ENCODE measurements at places on chromosomes 2 and 18.
A peak's percentile ranks its signal among the peaks of the same experiment; 100 is the strongest.

DNA sequence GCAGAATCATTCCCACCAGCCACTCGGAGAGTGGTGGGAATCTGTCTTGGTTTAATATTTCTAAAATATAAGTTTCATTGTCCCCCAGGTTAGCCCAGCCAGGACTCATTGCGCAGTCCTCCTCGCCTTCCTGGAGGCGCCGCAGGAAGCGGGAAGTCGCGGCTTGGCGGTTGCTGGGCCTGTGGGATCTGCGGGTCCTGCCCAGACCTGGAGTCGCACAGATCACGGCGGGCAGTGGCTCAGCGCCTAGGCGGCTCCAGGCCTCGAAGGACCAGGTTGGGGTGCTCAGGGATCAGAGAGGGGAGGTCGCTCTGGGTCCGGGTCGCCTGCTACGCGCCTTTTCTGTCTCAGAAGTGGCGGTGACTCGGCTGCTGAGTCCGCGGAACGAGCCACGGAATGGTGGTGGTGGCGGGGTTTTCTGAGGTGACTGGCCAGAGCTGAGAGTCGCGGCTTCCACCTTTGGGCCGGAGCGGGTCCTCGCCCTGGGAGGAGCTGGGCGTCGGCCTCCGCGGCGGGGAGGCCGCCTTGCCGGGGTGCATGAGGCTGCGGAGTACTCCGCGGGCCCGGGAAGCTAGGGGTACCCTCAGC is 2.6 kb downstream of the HOXD3 start:
- DNase-seq, result no peak

- DNase-seq, result no peak
Observed at GRCh38 chr2:127362971-127363370, 24.8 kb downstream of the MAP3K2 start.

DNA sequence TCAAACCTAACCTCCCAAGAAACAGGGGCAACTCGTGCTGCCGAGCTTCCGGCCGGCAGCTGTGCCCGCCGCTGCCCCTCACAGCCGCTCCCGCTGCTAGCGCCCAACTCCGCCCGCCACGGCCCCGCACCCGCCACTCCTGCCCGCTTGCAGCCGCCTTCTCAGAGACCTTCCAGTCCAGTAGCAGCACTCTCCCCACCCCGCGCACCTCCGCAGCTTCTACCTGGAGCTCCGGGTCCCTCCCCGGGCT is 722 bp upstream of the C2orf15 start:
- DNase-seq, result no peak

DNA sequence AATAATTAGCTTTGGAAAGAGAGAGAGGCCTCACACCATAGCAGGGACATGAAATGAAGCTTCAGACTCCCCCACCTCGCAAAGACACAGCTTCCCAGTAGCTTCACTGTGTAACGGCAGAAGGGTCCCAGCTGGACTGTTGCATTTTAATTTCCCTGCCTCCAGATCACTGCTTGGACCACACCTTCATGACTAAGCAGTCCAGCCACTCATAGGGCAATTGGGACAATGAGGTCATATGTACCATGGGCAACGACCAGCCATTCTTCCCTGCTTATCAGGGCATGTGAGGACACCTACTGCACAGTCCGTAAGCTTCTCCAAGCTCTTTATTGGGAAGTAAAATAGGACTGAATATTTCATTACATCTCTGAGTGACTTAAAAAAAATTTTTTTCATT is 183.0 kb downstream of the MREG start:
- no peak for DNase-seq

GRCh38 chr2:181566334-181567032 is 90.4 kb downstream of the CERKL start:
- DNase-seq, result no peak

GRCh38 chr2:11813951-11814350 is 67.5 kb downstream of the LPIN1 start:
- no peak for DNase-seq

- DNase-seq, result no peak
Observed at GRCh38 chr2:25881764-25882163, 3.5 kb upstream of the ASXL2 start.

DNA sequence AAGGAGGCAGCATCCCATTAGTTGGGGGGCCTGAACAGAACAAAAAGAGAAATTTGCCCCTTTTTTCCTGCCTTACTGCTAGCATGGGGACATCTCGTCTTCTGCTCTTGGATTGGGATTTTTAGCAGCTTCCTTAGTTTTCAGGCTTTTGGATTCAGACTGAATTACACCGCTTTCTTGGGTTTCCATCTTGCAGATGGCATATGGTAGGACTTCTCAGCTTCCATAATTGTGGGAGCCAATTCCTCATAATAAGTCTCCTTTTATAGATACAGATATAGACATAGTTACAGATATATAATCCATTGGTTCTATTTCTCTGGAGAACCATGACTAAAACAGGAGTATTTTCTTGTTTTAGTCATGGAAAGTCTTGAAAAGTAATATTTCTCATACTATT is 5.2 kb upstream of the RAPGEF4 start:
- no peak for DNase-seq

- no peak for DNase-seq
Observed at GRCh38 chr2:126824663-126825062, 74.0 kb upstream of the TEX51 start.

GRCh38 chr2:178191511-178191910 is 2.8 kb upstream of the OSBPL6 start:
- DNase-seq, result no peak

- no peak for DNase-seq
Observed at GRCh38 chr2:165056564-165056963, 101.2 kb upstream of the SLC38A11 start.

DNA sequence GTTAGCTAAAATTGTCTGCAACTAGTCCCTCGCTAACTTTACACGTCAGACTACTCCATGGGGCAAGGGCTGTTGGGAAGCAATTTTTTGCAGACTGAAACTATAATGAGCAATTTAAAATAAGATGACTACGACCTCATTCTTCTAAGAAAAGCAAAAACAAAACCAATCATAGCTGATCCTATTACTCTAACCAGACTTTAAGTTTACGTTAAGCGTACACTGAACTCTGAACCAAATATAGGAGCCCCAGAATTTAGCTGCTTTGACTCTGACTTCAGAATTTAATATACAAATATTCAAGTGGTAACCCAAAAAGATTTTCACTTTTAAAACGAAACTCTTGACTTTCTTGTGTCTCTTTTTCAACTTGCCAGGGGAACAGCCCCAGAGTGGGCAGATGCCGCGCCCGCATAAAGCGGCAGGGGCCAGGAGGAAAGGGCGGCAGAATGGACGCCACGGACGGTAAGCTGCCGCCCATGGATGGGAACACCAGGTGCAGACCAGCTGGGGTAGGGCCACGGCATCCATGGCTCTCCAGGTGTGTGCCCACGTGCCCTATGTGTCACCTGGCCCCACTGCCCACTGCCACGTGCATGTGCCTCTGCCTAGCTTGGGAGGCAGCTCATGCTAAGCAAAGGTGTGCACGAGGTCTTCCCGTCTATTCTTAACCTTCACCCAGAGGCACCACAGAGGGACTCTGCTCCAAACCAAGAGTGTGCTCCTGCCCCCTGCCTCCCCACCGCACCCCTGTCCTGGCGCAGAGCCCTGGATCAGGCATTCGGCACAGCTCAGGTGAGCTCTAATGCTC is 217.6 kb downstream of the HDAC4 start:
- no peak for DNase-seq

DNA sequence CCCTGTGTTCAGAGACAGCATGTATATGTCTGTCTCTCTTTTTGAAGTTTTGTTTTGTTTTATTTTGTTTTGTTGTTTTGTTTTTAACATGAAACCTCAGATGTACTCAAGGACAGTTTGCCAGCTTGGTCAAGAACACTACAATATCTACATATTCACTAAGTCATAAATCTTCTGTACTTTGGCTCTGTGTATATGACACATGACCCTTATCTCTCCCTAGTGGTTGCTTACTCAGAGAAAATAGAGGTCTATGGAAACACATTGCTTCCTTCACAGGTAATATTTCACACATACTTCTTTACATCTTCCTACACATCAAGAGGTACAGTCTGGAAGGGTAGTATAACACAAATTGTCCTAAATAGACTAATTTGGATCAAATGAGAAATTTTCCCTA is 312.6 kb upstream of the VRK2 start:
- no peak for DNase-seq

DNA sequence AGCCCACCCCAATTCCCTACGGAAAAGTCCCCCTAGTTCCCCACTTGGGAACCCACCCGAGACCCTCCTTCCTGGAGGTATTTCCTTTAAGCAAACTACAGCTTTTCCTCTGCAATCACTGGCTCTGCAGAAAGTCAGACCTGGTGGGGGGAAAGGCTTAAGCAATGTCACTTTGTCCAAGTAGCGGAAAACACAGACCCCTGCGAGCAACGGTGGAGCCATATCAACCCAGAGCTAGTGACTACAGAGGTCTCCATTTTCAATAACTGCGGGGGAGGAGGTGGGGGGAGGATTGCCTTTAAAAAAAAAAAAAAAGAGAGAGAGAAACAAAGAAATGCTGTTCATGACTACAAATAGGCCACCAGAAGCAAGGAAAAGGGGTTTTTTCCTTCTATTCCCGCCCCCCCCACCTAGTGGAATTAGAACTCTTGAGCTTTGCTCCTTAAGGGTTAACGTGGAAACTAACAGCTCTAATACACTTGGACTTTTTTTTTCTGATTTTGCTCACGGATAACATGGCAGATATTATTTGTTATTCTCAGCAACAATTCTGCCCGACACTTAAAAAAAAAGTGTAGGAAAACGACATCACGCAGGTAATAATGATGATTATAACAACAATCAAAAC is 1.1 kb upstream of the FRZB start:
- DNase-seq, result no peak

DNA sequence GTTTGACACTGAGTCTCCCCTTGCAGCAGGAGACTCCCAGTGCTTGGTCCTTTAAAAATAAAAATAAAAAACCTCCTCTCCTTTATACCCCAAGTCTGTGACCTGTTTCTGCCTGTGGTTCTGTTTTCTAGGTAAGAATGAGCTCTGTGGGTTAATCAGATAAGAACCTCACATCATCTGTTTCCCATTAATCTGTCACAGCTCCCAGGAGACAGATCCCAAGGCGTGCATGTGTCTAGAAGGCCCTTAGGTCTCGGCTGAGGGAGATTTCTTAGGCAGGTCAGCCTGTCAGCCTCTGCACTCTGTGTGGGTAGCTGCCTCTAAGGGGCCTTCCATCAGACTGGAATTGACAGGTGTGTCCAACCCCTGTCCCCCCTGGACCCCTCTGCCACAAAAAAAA is 80.7 kb downstream of the FHOD3 start:
- no peak for DNase-seq

DNA sequence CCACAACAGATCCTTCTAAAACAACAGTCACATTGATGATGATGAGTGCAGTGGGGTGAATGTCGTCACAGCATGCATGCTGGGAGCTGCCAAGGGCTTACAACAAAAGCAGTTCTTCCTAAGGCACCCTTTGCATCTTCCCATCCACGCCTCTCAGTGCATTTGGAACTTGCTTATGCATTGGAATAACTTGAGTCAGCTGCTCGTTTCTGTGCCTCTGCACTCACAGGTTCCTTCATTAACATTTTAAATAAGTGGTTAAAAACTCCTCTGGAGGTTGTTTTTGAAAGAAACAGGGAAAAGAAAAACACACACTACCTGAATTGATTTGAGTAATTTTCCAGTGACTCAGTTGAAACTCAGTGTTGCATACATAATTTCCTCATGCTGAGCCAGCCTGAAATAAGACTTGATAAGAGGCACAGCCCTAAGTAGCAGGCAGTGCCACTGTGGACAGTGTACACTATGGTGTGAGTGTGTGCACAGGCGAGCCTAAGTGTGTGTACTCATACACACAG is 46.8 kb upstream of the TRIM43B start:
- no peak for DNase-seq

DNA sequence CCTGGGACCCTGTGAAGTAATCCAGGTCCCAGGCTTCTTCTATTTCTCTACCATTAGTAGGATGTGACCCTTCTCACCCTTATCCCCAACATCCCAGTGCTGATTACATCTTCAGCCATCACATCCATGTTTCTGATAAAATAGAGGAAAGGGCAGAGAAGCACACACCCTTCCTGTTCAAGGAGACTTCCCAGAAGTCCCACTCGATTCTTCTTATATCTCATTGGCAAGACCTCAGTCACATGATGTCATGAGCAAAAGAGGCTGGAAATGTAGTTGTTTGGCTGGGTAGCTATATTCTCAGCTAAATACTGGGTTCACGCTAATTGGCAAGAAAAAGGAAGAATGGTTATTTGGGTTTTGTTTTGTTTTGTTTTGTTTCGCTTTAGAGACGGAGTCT is 8.0 kb upstream of the XRCC5 start:
- DNase-seq, result no peak

GRCh38 chr18:57780318-57780705 is 22.8 kb downstream of the ATP8B1 start:
- DNase-seq, result no peak

- peak; percentile 48 for DNase-seq
Observed at GRCh38 chr2:6826081-6826913, 39.4 kb downstream of the CMPK2 start.

GRCh38 chr2:178523596-178524134 is 43.4 kb downstream of the PLEKHA3 start:
- no peak for DNase-seq

DNA sequence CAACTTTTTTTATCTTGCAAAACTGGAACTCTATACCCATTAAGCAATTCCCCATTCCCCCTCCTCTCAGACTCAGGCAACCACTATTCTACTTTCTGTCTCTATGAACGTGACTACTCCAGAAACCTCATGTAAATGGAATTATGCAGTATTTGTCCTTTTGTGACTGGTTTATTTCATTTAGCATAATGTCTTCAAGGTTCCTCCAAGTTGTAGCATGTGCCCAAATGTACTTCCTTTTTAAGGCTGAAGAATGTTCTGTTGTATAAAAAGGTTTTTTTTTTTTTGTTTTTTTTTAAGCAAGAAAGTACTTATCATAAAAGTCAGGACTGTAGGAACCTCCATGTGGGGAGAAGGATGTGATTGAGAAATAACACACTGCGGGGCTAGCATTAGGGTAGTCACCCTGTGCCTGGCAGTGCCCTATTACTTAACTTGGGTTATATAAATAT is 262.9 kb upstream of the FBXO11 start:
- DNase-seq, result no peak

- no peak for DNase-seq
Observed at GRCh38 chr2:160730296-160730995, 236.8 kb upstream of the RBMS1 start.

GRCh38 chr18:63505566-63506335 is 29.0 kb downstream of the SERPINB5 start:
- DNase-seq, result no peak

DNA sequence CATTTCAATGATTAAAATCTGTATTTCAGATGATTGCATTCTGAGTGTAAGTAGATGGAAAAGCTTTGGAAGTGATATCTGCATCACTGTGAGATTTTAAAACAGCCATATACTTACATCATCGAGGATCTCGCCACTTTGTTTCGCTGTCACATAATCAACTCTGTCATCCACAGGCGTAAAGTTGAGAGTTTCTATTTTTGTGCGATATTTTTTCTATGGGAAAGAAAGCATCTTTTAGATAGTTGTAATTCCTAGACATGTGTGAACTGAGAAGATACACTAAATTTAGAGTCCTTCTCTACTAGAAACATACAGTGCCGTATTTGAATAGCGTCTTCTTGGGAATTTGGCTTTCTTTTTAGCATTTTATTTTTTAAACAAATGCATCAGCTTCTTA is 158.8 kb downstream of the RIF1 start:
- DNase-seq, result no peak

- no peak for DNase-seq
Observed at GRCh38 chr2:207219081-207219630, 53.4 kb upstream of the KLF7 start.

GRCh38 chr2:180359522-180360282 is 352.6 kb upstream of the CWC22 start:
- no peak for DNase-seq

Measured in naive thymus-derived CD8-positive, alpha-beta T cell (primary cell).